ENCODE measurements at places on chromosomes 2 and 18.

DNA sequence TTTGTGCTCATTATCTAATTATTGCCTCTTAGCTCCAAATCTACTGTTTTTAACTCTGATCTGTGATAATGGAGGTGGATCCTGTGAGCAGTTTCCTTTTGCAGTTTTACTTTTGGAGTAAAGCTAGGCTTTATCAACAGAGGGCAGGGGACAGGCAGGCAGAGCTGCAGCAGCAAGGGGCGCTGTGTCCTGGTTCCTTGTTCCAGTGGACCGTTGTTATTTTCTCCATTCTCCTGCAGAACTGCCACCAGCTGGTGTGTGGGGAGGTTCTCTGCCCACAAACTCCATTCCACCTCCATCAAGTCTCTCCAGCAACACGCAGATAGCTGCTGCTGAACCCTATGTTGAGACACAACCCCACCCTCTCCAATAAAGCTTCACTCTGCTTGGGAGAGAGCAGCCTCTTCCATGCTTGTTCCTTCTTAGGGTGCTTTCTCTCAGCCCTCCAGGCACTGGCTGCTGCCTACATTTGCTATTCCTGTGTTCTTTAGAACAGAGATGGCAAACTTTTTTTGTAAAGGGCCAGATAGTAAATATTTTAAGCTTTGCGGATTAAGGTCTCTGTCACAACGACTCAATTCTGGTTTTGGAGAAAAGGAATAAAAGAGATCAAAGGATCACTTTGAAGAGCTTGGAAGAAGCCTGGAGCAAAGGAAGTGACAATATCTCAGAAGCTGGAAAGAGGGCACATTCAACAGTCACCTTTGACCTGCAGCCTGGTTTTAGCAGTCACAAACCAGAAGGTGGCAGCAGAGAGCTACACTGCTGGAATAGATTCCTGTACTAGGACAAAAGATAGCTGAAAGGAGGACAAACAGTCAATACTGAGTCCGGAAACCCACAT is 208.8 kb downstream of the CCDC178 start:
- DNase-seq, result peak; percentile 8

- no peak for DNase-seq
Measured at GRCh38 chr2:229835596-229836283, 86.1 kb downstream of the TRIP12 start.

- no peak for DNase-seq
Measured at GRCh38 chr18:31057051-31057450, 14.5 kb upstream of the DSC3 start.

DNA sequence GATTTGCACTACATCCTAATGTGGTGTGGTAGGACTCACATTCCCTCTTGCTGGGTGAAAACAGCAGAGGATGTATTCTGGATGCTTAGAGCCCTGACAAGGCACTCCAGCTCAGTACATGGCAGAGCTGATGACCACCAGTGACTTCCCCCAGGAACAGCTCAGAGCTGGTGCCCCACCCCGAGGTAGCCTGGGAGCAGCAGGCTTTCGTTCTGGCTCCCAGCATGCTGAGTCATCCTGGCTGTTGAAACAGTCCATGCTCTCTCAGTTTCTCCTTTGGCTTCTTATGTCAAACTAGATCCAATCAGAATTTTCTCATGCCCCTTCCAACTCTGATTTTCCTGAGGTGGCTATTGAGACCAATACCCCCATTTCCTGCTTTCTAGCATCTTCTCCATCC is 438.2 kb downstream of the NBAS start:
- no peak for DNase-seq

- DNase-seq, result no peak
Measured at GRCh38 chr2:227597036-227597435, 1.7 kb upstream of the SCYGR2 start.

DNA sequence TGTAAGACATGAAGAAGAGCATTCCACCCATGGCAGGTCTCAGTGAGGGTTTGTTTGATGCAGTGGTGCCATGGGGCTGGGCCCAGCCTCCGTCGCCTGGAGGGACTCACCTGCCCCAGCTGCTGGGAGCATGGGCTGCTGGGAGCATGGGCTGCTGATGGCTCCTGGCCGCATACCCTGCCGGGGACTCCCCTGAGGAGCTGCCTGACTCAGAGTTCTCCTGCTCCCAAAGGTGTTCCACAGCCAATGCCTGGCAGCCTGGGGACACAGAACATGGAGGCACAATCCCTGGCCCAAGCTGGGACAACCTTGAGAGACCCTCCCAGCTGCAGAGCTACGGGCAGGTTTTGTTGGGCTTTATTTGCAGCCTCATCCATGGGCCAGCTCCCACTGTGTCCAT is 108.4 kb downstream of the COPS8 start:
- DNase-seq, result no peak

- DNase-seq, result no peak
Measured at GRCh38 chr18:10477121-10477862, 22.9 kb downstream of the APCDD1 start.

DNA sequence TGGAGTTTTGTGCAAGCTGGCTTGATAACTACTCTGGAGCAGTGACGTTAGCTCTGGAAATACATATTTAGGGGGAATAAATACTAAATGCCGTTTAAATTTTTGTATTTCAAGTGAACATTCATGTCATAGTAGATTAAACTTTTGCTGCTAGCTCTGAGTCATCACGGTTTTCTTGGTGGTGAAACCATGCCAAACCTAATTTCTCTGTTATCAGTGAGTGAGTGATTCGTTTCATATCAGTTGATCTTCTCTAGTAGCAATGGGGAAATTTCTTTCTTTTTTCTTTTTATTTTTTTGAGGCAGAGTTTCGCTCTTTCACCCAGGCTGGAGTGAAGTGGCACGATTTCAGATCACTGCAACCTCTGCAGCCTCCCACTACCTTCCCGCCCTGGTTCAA is 211.1 kb downstream of the PTPRM start:
- DNase-seq, result no peak

- no peak for DNase-seq
Measured at GRCh38 chr2:173898996-173899395, 66.2 kb downstream of the SP3 start.

- DNase-seq, result no peak
Measured at GRCh38 chr2:201887773-201888425, 81.6 kb downstream of the CDK15 start.

DNA sequence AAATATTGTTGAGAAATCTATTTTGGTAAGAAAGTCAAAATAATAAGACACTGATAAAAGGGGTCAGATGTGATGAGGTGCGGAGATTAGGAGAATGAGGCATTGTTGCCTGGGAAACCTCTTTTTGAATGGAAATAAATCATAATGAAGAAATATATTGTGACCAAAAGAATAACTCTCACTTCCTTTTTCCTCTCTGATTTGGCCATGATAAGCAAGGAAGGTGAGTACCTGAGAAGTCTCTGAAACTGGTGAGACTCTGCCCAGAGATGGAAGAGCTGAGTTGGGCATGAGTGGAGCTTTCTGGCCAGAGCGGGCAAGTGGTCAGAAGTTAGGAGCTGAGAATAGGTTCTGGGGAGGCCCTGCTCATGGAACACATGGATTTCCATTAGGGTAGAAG is 11.8 kb downstream of the LAMA3 start:
- DNase-seq, result no peak

- peak; percentile 51 for DNase-seq
Measured at GRCh38 chr2:74919827-74920226, 38.6 kb upstream of the POLE4 start.

GRCh38 chr18:13572721-13573120 is 153.6 kb downstream of the FAM210A start:
- DNase-seq, result no peak

DNA sequence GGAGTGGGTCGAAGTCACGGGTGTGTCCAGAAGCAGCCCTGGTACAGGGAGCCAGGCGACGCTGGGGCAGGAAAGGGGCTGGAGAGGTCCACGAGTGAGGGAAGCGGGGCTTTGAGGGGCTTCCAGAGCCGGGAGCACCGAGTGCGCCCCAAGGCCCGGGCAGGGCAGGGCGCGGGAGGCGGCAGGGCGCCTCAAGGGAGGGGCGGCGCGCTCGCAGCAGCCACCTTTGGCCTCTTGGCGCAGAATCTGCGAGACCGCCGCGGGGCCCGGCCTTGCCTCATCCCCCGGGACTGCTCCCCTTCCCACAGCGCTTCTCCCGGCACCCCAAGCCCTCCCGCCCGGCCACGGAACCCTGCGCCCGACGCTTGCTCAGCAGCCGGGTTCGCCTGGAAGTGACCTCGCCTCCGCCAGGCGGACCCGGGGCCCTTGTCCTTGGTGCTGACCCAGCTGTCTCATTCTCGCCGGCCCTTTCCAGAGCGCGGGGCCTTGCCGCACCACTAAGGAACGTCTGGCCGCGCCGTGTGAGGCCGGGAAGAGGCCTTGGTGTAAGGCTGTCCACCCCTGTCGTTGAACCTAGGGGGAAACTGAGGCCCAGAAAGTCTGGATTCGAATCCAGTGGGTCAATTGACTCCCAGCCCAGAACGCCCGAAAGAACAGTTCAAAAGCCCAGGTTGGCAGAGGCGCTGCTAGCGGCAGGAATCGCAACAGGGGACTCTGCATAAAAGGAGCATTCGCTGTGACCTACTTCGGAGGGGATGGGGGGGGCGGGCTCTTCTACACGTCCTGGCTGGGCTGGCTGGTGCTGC is 584 bp upstream of the DNER start:
- peak; percentile 62 for DNase-seq

- DNase-seq, result no peak
Measured at GRCh38 chr2:43010438-43011157, 215.8 kb downstream of the ZFP36L2 start.

GRCh38 chr2:57146951-57147350 is 899.7 kb upstream of the VRK2 start:
- DNase-seq, result no peak

GRCh38 chr2:85266146-85267041 is 61.4 kb downstream of the TGOLN2 start:
- DNase-seq, result no peak

GRCh38 chr2:24985511-24985910 is 13.8 kb upstream of the DNAJC27 start:
- DNase-seq, result no peak

DNA sequence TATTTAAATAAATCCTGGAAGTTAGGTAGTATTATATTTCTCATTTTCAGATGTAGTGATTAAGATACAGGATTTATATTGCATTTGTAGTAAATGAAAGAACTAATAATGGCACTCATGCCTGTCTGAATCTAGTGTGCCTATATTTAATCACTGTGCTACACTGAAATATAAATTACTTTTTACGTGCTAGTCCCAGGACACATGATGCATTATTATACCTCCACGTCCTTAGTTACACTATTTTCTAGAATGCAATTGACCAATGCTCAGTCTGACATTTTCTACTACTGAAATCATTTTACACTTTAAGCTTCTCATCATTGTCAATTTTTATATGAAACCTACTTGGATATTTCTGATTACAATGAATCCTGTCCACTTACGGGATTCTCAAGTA is 80.9 kb upstream of the TMEFF2 start:
- DNase-seq, result no peak

- DNase-seq, result no peak
Measured at GRCh38 chr2:231250698-231251097, 52.3 kb downstream of the ARMC9 start.

DNA sequence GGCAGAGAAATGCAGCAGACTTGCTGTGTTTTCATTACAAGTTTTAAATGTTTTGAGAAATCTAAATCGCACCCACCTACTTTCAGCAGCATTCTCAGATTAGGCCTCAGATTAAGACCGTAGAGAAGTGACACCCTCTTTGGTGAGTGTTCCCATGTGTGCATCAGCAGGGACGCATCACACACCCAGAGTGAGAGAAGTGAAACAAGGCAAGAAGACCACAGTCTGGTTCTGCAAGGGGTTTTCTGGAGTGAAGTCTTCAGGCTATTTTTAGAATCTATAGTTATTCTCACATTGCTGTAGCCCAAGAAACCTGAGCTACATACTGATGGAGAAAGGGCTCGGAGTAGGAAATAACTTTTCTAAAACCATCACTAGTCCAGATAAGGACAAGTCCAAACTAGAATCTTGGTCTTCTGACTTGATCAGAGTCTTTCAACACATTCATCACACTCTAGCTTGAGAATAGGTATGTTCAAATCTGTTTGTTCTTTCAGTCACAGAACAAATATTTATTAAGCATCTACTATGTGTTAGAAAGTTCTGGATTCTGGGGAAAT is 1216.6 kb upstream of the PIK3C3 start:
- DNase-seq, result no peak

DNA sequence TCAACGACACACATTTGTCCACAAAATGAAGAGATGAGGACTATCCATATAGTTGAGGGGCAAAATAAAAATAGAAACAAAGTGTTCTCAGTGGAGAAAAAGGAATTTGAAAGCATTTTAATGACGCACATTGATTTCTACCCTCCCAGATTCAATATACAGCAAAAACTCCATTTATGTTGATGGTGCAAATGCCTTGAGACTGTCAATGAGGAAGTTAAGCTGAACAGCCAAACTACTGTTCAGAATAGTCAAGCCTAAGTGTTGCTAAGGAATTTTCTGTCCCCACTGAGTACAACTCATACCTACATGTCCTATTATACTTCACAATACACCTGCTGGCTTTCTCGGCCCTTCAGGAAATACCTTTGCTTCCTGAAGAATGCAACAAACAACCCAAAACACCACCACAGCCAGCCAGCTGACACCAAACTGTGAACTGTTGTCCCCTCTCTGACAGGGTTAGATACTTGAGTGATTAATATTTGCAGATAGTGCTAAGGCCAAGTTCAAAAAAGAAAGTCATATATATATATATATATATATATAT is 27.8 kb upstream of the DARS1 start:
- DNase-seq, result no peak

GRCh38 chr2:157442191-157442590 is 1.7 kb downstream of the CYTIP start:
- no peak for DNase-seq

DNA sequence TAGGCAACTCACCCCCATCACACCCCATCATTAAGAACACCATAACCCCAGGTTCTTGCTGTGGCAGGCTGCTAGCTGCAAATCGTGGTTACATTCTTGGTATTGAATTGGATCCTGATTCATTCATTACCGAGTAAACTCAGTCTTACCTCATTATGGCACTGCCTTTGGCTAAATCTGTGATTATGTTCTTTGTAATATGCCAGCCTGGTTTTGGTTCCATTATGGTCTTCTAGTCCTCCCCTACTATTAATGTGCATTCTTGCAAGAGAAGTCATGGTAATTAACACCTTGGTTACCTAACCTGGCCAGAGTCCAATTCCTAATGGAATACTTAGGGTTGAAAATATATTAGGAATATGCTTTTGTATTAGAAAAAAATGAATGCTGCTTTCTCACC is 258.9 kb upstream of the APCDD1 start:
- no peak for DNase-seq

GRCh38 chr2:239064891-239065290 is 217.0 kb downstream of the TWIST2 start:
- no peak for DNase-seq

DNA sequence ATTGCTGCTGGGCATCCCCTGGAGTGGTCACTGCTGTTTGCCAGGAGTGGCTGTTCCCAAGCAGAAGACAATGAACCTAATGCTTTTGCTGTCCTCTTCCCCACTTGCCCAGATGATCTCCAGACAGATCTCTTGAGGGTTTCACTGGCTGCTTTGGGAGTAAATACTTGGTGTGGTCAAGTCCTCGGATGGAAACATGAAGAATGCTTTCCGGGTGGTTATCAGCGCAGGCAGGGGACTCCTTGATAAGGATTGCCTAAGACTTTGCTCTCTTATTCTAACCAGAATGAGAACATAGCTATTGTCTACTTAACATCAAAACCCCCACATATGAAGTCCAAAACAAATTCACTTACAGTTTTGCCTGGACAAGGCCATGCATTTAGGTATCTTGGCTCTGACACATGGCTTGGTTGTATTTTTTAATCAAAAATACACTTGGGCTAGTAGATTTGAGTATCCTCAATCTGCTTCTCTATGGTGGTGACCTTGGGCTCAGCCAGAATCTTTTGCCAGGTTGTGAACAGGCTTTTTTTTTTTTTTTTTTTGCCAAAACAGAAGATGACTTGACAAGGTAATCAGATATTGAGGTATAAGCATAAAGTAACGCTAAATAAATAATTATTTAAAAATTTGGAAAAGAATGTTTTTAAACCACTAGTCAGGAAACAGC is 34.8 kb upstream of the MYO3B start:
- no peak for DNase-seq

All from frontal cortex (tissue), 4 donors.